T-helper 9 cell (primary cell): ENCODE measurements at places on chromosomes 3 and 15.

GRCh38 chr15:96351761-96352603 lies 21.5 kb downstream of the NR2F2 start:
- no peak for DNase-seq

- DNase-seq = no peak
Measured at GRCh38 chr15:57792724-57793449, 86.4 kb downstream of the POLR2M start.

DNA sequence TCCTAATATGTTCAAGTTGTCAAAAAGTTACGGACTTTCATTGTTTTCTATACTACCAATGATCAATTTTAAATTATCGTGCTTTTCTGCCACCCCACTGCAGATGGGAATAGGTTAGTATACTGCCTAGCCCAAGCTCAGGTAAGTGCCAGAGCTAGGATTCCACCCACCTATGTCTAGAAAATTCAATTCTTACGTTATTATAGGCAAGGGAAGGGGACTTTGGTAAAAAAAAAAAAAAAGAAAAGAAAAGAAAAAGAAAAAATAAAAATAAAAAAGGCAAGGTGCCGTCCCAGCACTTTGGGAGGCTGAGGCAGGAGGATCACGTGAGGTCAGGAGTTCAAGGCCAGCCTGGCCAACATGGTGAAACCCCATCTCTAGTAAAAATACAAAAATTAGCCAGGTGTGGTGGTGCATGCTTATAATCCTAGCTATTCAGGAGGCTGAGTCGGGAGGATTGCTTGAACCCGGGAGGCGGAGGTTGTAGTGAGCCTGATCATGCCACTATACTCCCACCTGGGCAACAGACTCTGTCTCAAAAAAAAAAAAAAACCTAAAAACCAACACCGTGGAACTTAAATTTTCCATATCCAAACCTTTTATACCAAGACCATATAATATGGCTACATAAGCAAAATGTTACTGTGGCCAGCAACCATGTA lies 1.3 kb downstream of the RPL22L1 start:
- DNase-seq = no peak

GRCh38 chr15:40982855-40983254 lies 29.6 kb downstream of the CHAC1 start:
- DNase-seq = no peak

GRCh38 chr3:111106993-111107661 lies 35.5 kb downstream of the NECTIN3 start:
- no peak for DNase-seq

GRCh38 chr15:83132861-83133523 lies 25.5 kb downstream of the TM6SF1 start:
- DNase-seq = no peak
